ENCODE measurements at places on chromosomes 4 and X.
A peak's percentile ranks its signal among the peaks of the same experiment; 100 is the strongest.

DNA sequence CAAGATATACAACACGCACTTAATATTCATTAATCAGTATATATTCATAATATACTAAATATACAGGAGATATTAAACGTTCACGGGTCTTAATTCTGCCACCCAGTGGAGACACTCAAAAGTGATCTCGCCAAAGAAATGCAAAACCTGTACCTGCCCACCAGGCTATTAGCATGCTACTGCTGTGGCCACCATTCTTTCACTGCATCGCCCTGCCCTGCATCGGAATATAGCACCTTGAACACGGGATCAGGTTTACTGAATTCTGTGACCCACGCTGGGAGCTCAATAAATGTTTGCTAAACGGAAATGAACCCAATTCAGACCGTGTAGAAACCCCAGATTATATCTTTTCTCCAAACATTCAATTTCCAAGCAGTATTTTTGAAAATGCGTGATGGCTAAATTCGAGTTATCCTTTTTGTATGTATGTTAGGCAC, 840 bp upstream of the CLCN3 start:
- peaks cover 28% of the 10 kb centered on the region for H3K4me1 ChIP-seq
- H3K27me3 ChIP-seq: no peaks in the 10 kb centered on the region
- peak; percentile 80 for DNase-seq
- no peaks in the 10 kb centered on the region for H3K36me3 ChIP-seq

- H3K27ac ChIP-seq: no peak overlapping the region
- no peak overlapping the region for H3K4me3 ChIP-seq
- H3K4me1 ChIP-seq: peaks cover 11% of the 10 kb centered on the region
Measured at GRCh38 chrX:118714521-118714920, 12.9 kb upstream of the IL13RA1 start.

- no peak overlapping the region for H3K27ac ChIP-seq
- DNase-seq: no peak
- H3K36me3 ChIP-seq: no peaks in the 10 kb centered on the region
- peaks cover 57% of the 10 kb centered on the region for H3K4me1 ChIP-seq
- no peaks in the 10 kb centered on the region for H3K27me3 ChIP-seq
- no peak overlapping the region for H3K4me3 ChIP-seq
Measured at GRCh38 chr4:78669453-78669852, 106.7 kb upstream of the BMP2K start.

DNA sequence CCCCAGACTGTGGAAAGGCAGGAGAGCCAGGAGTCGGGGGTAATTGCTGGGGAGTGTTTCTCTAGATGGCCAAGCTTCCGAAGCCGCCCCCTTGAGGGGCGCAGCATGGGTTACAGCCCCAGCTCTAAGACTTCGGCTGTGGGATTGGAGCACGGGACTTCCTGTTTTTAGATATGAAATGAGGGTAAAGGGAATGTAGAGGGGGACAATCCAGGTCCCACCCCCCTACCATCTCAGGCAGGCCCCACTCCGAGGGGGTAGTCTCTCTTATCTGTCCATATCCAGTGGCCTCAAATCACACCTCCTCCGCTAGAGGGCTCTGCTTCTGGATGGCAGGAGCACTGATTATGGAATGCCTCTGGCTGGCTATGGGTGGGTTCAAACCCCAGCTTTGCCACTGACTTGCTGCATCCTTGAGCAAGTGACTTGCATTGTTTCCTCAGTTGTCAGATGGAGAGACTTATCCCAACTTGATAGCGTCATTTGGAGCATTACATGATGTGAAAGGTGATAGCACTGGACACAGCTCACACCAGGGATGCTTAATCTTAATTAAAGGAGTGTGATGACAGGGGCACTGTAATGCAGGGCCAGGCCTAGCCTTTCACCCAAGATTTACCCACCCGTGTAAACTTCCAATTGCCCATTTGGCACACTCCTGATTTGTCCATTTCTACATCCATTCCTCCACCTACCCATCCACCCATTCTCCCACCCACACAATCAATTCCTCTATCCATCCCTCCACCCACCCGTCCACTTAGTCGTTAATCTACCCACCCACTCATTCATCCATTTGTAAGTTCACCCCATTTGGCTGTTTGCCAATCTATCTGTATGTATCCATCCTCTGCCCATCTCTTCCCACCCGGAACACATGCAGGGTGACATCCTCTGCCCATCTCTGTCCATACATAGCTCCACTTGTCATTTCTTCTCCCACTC, 848 bp upstream of the KCND1 start:
- H3K27me3 ChIP-seq: no peaks in the 10 kb centered on the region
- H3K4me1 ChIP-seq: no peaks in the 10 kb centered on the region

GRCh38 chrX:13654116-13654515, 1.2 kb downstream of the TCEANC start:
- H3K27ac ChIP-seq: peak overlapping the region; percentile 98
- no peak for DNase-seq
- no peak overlapping the region for H3K4me3 ChIP-seq
- H3K36me3 ChIP-seq: peaks cover 17% of the 10 kb centered on the region
- no peaks in the 10 kb centered on the region for H3K27me3 ChIP-seq

DNA sequence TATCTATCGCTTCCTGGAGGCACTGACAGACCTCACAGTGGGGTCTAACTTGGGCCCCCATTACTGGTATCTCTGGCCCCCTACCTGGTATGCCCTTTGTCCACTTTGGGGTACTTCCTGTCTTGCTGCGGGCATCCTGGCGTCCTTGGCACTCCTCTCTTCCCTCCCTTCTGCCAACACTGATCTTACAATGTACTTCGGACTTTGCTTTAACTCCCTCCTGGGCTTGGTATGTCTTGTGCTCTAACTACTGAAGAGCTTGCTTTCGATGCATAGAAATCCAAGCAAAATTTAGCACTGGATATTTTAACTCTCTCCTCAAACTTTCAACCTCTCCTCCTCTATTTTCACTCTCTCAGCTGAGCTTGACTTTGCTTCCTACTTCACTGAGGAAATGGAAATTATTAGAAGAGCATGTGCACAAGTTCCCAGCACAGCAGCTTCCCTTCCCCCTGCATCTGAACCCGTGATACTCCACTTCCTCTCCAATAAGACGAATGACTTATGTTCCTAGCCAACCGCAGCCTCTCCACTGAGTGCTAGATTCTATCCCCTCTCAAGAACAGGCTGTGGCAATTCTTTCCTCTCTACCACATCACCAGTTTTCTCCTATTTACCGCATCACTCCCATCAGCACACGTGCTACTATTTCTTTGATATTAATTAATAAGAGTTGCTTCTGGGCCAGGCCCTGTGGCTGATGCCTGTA, 52.9 kb downstream of the SUPT20HL2 start:
- no peak overlapping the region for H3K27ac ChIP-seq
- no peak overlapping the region for H3K4me3 ChIP-seq
- no peaks in the 10 kb centered on the region for H3K36me3 ChIP-seq
- no peak for DNase-seq
- H3K4me1 ChIP-seq: peaks cover 5% of the 10 kb centered on the region
- H3K27me3 ChIP-seq: no peaks in the 10 kb centered on the region

DNA sequence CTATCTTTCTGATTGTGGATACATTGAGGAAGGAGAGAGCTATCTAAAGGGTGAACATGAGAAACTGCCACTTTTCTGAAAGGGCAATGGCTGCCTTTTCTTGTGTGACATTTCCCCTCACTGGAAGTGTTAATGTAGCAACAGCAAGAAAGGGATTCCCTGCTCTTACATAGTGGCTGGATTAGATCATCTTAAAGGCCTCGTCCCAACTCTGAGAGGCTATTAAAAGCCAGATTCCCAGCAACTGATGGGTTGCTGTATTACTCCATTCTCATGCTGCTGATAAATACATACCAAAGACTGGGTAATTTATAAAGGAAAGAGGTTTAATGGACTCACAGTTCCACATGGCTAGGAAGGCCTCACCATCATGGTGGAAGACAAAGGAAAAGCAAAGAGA, 33.7 kb upstream of the ADH7 start:
- no peak overlapping the region for H3K27ac ChIP-seq
- H3K4me3 ChIP-seq: no peak overlapping the region
- H3K4me1 ChIP-seq: no peaks in the 10 kb centered on the region
- H3K36me3 ChIP-seq: no peaks in the 10 kb centered on the region
- no peaks in the 10 kb centered on the region for H3K27me3 ChIP-seq

- no peak for DNase-seq
- no peak overlapping the region for H3K4me3 ChIP-seq
- no peaks in the 10 kb centered on the region for H3K36me3 ChIP-seq
- H3K27ac ChIP-seq: no peak overlapping the region
Measured at GRCh38 chrX:20015422-20015821, 24.6 kb upstream of the BCLAF3 start.

- no peak overlapping the region for H3K4me3 ChIP-seq
- peaks cover 5% of the 10 kb centered on the region for H3K36me3 ChIP-seq
- no peak for DNase-seq
- no peak overlapping the region for H3K27ac ChIP-seq
Measured at GRCh38 chr4:102696758-102697157, 64.0 kb downstream of the MANBA start.

GRCh38 chrX:154354516-154354915, 19.9 kb downstream of the FLNA start:
- no peak overlapping the region for H3K4me3 ChIP-seq
- no peak for DNase-seq
- H3K27ac ChIP-seq: no peak overlapping the region

DNA sequence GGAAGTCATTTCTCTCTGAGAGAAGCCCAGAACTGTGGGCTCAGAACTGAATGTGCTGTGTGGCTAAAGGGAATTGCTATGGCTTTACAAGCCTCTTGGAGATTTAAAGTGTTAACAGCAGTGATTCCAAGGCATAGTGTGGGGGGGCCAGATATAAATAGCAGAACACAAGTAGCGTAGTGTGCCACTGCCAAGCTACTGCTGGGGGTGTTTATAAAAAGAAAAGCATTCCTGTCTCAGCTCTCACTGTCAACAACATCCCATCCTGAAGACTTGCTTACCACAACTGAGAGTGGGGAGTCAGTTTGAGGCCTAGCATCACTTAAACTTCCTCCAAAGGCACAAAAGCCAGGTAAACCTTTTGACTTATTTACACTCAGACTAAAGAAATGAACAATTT, at the start of gene ART3:
Gene ART3 (plus strand): TSS at position 242 of the 400 bp plus-strand sequence. CDS start 1,181 bp downstream, outside the sequence.
- no peaks in the 10 kb centered on the region for H3K27me3 ChIP-seq
- no peaks in the 10 kb centered on the region for H3K36me3 ChIP-seq
- no peak within 1 kb of the TSS for H3K4me3 ChIP-seq
- H3K4me1 ChIP-seq: no peaks in the 10 kb centered on the region

- no peaks in the 10 kb centered on the region for H3K36me3 ChIP-seq
- H3K27me3 ChIP-seq: no peaks in the 10 kb centered on the region
- DNase-seq: no peak
- no peak overlapping the region for H3K27ac ChIP-seq
- no peak overlapping the region for H3K4me3 ChIP-seq
Measured at GRCh38 chrX:49915361-49916222, 6.8 kb upstream of the CLCN5 start.

- H3K27me3 ChIP-seq: no peaks in the 10 kb centered on the region
- no peak overlapping the region for H3K4me3 ChIP-seq
- no peaks in the 10 kb centered on the region for H3K36me3 ChIP-seq
- H3K4me1 ChIP-seq: no peaks in the 10 kb centered on the region
Measured at GRCh38 chrX:18578546-18578945, 93.4 kb downstream of the RS1 start.

- peak; percentile 98 for DNase-seq
- peaks cover 15% of the 10 kb centered on the region for H3K4me1 ChIP-seq
- peak within 1 kb of the TSS; percentile 44 for H3K4me3 ChIP-seq
- H3K27ac ChIP-seq: peak within 1 kb of the TSS; percentile 91
- H3K36me3 ChIP-seq: no peaks in the 10 kb centered on the region
- no peaks in the 10 kb centered on the region for H3K27me3 ChIP-seq
Measured at GRCh38 chrX:48801280-48802088, at the start of gene HDAC6. Gene HDAC6 (plus strand): TSS chrX:48802067. CDS start chrX:48802693, 626 bp downstream.

DNA sequence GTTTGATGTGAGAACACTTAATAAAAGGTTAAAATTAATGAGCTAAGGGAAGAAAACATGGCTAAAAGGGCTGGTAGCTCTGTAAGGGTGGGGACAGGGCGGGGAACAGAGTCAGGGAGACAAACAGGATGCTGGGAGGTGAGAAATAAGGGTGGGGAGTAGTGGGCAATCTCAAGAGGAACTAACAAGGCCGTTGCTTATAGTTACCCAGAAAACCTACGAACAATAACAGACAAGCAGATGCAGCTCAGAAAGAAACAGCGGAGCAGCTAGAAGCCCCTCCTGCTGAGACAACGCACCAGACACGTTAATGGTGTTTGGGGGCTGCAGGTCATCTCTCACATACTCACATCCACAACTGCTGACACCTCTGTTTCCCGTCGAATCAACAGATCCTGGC, 9.7 kb upstream of the KLF3 start:
- H3K27ac ChIP-seq: peak overlapping the region; percentile 65
- H3K4me3 ChIP-seq: peak overlapping the region; percentile 18
- no peaks in the 10 kb centered on the region for H3K27me3 ChIP-seq
- H3K4me1 ChIP-seq: peaks cover 42% of the 10 kb centered on the region
- DNase-seq: no peak

DNA sequence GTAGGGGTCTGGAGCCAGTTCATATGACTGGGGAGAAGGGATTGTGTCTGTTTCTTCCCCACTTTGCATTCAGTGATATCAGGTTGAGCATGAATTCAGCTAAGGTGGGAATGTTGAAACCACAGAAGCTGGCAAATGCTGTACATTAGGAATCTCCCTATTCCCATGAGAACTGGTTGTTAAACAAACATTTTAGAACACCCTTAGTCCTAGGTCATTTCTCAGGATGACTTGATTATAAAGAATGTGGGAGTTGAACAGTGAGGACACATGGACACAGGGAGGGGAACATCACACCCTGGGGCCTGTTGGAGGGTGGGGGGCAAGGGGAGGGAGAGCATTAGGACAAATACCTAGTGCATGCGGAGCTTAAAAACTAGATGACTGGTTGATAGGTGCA, 62.6 kb upstream of the LIMCH1 start:
- no peak overlapping the region for H3K27ac ChIP-seq
- DNase-seq: no peak
- peaks cover 4% of the 10 kb centered on the region for H3K4me1 ChIP-seq
- no peak overlapping the region for H3K4me3 ChIP-seq
- no peaks in the 10 kb centered on the region for H3K36me3 ChIP-seq

GRCh38 chr4:41844327-41844726, 90.9 kb upstream of the TMEM33 start:
- H3K4me1 ChIP-seq: no peaks in the 10 kb centered on the region
- DNase-seq: no peak
- no peaks in the 10 kb centered on the region for H3K27me3 ChIP-seq
- no peak overlapping the region for H3K4me3 ChIP-seq
- no peak overlapping the region for H3K27ac ChIP-seq

- peaks cover 43% of the 10 kb centered on the region for H3K4me1 ChIP-seq
- H3K36me3 ChIP-seq: no peaks in the 10 kb centered on the region
- H3K27me3 ChIP-seq: no peaks in the 10 kb centered on the region
Measured at GRCh38 chr4:26273616-26273980, 47.2 kb upstream of the RBPJ start.
